ENCODE measurements at places on chromosomes 11 and 22.
A peak's percentile ranks its signal among the peaks of the same experiment; 100 is the strongest.

GRCh38 chr11:12160680-12161079 lies 50.3 kb downstream of the MICAL2 start:
- no peak for DNase-seq

- peak; percentile 1 for DNase-seq
Observed at GRCh38 chr11:70448983-70449567, 50.7 kb downstream of the CTTN start.

- peak; percentile 27 for DNase-seq
Observed at GRCh38 chr11:13776134-13776815, 107.8 kb downstream of the FAR1 start.

- peak; percentile 7 for DNase-seq
Observed at GRCh38 chr11:5600374-5600851, 4.0 kb downstream of the TRIM6 start.

DNA sequence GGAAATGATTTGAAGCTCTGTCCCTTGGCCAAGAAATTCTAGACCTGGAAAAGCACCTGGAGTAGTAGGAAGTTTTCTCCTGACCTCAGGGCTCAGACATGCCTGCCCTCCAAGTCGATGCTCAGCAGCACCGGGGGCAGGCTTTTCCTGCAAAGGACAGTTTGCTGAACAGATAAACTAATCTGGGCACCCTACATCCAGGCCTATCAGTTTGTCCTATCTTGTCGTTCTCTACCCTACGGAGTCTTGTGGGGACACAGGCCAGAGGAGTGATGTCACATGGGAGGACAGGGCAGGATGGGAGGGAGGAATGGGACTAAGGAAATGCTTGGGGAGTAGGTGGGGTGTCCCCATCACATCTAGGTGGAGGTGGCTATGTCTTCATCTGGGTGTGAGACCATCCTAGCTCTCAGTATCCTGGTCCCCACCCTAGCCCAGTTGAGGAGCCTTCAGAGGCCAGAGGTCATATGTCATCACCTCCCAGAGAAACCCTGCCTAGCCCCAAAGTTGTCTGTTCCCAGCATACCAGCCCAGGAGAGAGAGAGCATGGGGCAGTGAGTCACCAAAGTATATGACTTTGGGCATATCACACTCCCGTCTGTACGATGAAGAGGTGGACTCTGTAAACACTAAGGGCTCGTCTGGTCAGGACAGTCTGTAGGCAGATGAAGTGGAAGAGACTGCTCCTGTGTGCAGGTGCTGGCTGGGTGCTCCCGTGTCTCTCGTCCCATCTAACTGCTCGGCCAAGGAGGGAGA lies 18.1 kb upstream of the FCHSD2 start:
- no peak for DNase-seq

- DNase-seq = no peak
Observed at GRCh38 chr11:115910379-115910778, 406.2 kb upstream of the CADM1 start.

DNA sequence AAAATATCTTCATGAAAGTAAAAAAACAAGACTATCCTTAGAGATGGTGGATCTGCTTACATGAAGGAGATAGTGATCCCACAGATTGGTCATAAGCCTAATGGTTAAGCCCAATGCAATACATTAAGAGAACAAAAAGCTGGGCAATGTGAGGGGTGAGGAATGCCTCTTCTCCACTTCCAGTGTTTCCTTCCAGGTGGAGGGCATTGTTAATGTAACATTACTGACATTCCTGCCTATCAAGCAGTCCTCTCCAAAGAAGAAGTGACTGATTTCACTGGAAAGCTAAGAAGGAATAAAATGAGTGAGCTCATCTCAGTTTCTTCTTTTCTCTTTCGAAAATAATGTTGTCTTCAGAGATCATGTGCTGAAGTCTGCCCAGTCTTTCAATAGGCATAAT lies 207.8 kb downstream of the RAB38 start:
- no peak for DNase-seq

GRCh38 chr11:9697766-9698165 lies 33.9 kb downstream of the SWAP70 start:
- DNase-seq = no peak

DNA sequence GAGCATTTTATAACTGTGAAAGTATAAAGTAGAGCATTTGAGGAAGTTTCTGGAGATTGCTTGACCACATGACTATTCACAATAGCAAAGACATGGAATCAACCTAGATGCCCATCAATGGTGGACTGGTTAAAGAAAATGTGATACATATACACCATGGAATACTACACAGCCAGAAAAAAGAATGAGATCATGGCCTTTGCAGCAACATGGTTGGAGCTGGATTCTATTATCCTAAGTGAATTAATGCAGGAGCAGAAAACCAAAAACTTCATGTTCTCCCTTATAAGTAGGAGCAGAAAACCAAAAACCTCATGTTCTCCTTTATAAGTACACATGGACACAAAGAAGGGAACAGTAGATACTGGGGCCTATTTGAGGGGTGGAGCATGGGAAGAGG lies 30.3 kb downstream of the UVRAG start:
- DNase-seq = no peak

DNA sequence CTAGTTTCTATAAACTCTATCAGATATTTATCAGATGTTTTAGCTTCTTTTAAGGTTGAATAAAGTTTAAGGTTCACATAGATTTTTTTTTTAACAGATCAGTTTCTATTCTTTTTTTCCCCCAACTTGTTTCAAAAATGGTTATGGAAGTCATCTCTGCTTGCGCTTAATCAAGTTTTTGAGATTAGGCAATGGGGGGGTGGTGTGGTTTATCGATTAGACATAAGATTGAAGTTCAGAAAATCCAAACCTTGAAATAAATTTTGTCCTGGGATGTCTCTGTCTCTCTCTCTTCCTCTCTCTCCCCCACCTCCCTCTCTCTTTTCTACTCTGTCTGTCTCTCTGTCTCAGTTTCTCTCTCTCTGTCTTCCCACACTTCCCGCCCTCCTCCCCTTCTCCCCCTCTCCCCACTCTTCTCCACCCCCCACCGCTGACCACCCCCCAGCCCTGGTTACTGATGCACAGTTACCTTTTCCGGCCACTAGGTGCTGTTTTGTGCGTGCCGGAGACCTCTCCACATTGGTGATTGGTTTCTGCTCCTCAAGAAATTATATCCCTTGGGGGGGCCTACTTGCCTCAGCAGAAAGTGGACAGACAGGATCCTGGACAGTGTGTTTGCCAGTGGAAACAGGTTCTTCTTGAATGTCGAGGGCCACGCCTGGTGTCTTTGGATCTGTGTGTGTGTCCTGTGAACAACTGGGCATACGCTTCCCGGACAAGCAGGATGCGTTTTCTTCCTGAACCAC lies 29.7 kb upstream of the ANO1 start:
- no peak for DNase-seq

DNA sequence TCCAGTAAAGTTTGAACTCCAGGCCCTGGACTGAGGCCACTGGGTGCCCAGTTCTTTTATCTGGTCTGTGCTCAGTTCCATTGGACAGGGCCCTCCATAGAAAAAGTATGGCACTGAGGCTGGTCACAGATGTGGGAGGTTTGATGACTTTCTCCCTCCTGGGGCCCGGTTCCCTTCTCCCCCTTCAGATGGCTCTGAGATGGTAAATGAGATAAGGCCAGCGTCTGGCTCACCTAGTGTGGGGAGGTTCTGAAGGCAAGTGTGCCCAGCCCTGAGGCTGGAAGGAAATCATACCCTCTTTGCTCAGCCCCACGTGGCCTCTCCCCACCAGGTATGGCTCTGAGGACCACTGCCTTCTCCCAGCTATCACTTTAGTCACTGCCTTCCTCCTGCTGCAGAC lies 1.5 kb upstream of the CLDN5 start:
- DNase-seq = no peak

DNA sequence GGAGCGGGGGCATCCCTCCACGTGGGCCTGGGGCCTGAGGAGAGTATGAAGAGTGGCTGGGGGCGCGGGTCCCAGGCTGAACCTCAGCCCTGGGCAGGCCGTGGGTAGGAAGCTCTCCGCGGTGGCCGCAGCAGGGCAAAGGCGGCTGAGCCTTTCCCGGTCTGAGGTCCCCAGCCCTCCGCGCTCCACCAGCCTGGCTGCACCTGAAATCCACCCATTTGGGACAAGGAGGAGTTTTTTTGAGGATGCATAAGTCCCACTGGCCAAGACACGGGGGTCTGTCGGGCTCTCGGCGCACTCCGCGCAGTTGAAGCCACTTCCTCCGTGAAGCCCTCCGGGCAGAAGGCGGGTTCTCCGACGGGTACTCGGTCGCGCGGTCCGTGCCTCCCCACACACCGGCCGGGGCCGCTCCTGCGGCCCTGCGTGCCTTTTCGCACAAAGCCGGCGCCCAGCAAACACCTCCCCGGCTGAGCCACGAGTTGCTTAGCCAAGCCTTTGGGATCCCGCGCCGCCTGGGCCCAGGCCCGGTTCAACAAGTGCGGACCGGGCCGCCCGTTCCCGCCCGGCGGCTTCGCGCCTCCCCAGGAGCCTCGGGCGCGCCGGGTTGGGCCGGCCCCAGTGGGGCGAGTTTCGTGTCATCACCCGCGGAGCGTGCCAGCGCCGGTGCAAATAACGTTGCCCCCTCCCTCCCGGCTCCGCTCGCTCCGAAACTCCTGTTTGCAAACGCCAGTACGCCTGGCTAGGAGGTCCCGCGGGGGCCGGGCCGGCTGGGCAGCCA lies 666 bp upstream of the OVOL1 start:
- DNase-seq = no peak

DNA sequence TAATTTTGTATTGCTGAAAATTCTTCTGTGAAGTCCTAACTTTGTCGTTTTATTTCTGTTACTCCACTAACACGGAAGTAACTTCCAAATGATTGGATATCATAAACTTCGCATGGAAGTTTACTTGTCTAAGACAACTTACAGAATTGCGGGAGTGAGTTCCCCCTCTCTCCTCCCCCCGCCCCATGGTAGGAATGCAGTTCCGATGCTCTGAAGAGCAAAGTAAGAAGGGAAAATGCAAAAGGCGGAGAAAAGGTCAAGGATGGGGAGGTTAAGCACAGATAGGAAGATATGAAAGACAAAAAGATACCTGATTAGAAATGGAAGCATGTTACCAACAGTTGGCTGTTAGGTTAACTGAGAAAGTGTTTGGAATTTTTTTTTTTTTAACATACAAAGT lies 1.3 kb downstream of the EIF3M start:
- DNase-seq = no peak

GRCh38 chr11:64144587-64145472 lies 21.1 kb downstream of the MACROD1 start:
- no peak for DNase-seq

- no peak for DNase-seq
Observed at GRCh38 chr11:113408887-113409286, 21.3 kb downstream of the ANKK1 start.

- DNase-seq = no peak
Observed at GRCh38 chr11:70538641-70539359, 140.5 kb downstream of the CTTN start.

GRCh38 chr11:118633979-118634378 lies 26.6 kb downstream of the PHLDB1 start:
- no peak for DNase-seq

- DNase-seq = no peak
Observed at GRCh38 chr11:99066618-99067317, 46.0 kb downstream of the CNTN5 start.

- DNase-seq = no peak
Observed at GRCh38 chr11:120228794-120229384, 11.1 kb upstream of the POU2F3 start.

GRCh38 chr11:78419327-78419726 lies 1.7 kb upstream of the GAB2 start:
- no peak for DNase-seq

- DNase-seq = no peak
Observed at GRCh38 chr11:114291381-114291780, 4.8 kb upstream of the NNMT start.

- DNase-seq = no peak
Observed at GRCh38 chr11:104057908-104058307, 21.5 kb downstream of the DDI1 start.

GRCh38 chr11:134632347-134633119 lies 220.5 kb upstream of the B3GAT1 start:
- no peak for DNase-seq

GRCh38 chr11:2213890-2214526 lies 42.4 kb upstream of the TH start:
- no peak for DNase-seq
